Testis (tissue), 5 donors: ENCODE measurements at places on chromosomes 4 and X. TPM values are rescaled to one million over a fixed set of nuclear protein-coding genes. Genes with fewer than 3 reads are reported as not detected.

Gene CFAP99
- 30.5 TPM for total RNA-seq

DNA sequence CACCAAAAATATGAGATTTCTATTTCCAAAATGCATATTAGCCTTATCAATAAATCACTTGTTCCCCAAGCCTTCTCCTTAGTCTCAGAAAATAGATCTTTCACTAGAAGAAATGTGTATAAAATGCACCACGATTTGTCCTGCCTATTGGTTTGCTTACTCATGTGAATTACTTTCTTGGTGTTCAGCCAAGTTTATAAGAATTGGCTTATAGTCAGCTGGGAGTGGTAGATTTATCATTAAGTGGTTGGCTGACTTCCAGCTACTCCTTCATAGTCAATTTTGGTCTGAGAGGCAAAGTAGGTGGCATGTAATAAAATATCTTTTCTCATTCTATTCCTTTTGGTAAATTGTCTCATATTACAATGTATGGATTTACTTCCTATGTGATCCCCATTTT, 1.3 kb downstream of the SULT1E1 start:
- no peak for DNase-seq

DNA sequence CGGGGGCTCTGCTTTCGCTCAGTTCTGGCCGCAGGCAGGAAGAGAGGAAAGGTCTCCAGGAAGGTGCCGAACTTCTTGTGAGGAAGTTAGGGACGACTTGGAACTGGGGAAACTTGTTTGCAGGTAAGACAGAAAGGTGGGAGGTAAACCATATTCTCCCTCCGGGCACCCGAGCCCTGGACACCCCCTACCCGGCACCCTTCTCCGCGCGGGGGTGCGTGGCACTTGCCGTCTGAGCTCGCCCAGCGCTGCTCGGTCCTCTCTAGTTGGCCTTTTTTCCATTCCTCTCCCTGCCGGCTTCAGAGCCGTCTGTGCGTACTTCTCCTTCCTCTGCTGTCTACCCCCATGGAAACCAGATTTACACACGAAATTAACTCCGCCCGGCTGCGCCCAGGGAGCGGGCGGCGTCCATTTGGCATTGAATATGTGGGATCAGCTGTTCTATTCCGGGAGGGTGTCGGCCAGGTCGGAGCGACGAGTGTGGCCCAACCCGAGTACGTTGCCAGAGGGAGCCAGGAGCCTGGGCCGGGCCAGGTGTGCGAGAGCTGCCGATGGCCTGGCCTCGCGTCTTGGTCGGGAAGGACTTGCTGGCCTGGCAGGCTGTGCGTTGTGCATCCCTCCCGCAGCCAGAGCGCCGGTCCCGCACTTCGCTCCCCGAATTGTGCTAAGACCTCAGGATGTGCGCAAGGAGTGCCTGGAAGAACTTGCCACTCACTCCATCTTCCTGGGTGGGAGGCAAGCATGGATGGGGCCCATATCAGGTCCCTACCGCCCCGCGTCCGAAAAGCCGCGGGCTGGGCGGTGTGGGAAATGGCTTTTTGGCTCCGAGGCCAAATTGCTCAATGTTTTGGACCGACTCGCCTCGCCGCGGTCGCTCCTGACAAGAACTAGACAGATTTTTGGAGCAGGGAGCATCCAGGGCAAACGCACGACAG, 1.7 kb downstream of the PDGFRA start:
- DNase-seq = peak; percentile 23

GRCh38 chrX:45711231-45711630, 510.6 kb upstream of the DIPK2B start:
- no peak for DNase-seq

DNA sequence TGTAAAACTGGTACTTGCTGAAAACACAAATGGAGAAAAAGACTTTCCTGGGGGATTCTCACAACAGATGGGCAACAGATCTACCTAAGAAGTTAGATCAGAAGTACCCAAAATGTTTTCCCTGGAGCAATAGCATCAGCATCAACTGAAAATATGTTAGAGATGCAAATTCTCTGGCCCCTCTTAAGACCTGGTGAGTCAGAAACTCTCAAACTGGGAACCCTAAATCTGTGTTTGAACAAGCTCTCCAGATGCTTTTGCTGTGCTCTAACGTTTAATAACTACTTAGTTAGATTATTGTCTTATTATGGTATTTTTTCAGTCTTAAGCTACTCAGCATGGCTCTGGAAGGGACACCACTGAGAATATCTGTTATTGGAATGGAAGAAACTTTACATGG, 55.2 kb upstream of the TRPC3 start:
- DNase-seq = no peak

DNA sequence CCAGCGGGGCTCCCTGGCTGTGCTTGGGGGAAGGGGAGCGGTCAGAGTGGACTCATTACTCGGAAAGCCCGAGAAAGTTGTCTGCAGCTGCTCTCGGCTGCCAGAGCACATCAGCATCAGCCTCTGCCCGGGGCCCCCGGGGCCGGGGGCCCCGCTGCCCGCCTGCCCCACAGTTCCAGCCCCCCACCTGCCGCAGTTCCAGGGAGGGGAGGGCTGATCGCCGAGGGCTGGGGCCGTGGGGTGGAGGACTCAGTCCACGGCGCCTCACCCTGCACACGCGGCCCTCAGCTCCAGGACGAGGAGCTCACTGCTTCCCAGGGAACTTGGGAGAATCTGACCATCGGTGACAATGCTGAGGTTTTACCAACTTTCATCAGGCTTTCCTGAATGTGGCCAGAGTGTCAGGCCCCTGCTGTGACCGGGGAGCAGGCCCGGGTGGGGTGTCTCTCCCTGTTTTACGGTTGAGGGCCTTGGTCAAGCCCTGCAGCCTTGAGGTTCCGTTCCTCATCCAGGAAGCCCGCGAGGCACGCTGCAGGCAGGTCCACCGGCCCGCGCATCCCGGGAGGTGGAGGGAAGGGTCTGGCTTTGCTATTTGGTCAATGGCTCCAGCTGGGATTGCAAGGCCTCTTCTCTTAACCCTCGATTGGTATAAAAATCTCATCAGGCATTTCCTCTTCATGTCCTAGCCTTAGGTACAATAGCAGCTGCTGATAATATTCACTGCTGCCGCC, 57.2 kb downstream of the CPZ start:
- no peak for DNase-seq

Gene MED14
- total RNA-seq = 16.7 TPM

DNA sequence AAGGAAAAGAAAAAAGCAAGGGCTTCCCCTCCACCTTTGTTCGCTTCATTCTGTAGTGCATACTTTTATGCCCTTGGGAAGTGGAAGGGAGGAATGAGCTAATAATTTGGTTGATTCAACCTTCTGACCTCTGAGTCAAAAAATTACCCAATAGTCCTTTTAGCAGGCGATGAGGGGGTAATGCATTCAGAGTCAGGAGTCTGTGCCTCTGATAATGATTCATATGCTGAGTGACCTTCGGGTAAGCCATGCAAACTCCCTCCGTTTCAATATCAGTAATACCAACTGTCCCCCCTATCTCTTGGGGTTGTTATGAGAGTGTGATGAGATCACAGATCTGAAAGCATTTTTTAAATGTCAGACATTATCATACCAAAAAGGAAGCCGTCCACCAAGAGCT, 41.6 kb upstream of the ACSL4 start:
- DNase-seq = no peak

- no peak for DNase-seq
These were observed 37.8 kb downstream of the PCDH10 start for GRCh38 chr4:133186845-133187244.

Gene MAGEA4
- 43.4 TPM for total RNA-seq

GRCh38 chrX:122512561-122513072, 671.5 kb upstream of the GRIA3 start:
- no peak for DNase-seq

Gene CTAG1A
- total RNA-seq = 18.1 TPM

GRCh38 chr4:53541577-53542206, 49.6 kb downstream of the LNX1 start:
- no peak for DNase-seq

Gene NHSL2
- total RNA-seq = 32.5 TPM

DNA sequence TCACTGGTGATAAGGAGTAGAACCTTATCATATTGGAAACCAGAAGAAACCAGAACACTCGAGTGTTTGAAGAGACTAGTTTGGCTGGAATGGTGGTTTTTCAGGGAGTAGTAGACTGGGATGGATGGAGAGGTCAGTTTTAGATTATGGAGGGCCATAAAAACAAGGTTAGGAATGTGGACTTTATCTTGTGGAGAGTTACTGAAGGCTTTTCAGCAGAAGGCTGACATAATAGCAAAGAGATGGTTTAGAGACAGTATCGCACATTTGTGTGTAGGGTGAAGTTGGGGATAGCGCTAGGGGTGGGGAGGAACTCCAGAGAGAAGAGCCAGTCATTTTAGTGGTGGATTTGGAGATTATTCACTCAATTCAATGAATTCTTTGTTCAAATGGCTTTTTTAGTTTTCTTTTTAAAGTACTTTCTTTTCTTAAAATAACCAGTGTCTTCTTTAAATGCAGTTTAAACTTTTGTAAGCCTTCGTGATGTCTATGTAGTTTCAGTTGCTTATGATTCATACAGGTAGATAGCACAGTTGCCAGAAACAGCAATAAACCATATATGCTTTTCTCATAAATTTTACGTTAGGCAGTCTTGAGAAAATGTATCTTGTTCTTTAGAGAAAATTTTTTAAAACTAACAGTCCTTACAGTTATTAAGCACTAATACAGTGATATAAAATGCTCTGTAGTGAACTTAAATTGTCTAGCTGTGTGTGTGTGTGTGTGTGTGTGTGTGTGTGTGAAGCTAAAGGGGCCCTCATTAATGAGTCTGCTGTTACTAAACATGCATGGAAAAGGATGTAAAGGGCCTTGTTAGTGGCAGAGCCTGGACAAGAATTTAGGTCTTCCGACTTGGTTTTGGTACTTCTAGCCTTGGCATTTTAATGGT, 3.8 kb downstream of the ARHGAP10 start:
- DNase-seq = no peak

- DNase-seq = no peak
These were observed 54.6 kb upstream of the GPR78 start for GRCh38 chr4:8525383-8526120.

DNA sequence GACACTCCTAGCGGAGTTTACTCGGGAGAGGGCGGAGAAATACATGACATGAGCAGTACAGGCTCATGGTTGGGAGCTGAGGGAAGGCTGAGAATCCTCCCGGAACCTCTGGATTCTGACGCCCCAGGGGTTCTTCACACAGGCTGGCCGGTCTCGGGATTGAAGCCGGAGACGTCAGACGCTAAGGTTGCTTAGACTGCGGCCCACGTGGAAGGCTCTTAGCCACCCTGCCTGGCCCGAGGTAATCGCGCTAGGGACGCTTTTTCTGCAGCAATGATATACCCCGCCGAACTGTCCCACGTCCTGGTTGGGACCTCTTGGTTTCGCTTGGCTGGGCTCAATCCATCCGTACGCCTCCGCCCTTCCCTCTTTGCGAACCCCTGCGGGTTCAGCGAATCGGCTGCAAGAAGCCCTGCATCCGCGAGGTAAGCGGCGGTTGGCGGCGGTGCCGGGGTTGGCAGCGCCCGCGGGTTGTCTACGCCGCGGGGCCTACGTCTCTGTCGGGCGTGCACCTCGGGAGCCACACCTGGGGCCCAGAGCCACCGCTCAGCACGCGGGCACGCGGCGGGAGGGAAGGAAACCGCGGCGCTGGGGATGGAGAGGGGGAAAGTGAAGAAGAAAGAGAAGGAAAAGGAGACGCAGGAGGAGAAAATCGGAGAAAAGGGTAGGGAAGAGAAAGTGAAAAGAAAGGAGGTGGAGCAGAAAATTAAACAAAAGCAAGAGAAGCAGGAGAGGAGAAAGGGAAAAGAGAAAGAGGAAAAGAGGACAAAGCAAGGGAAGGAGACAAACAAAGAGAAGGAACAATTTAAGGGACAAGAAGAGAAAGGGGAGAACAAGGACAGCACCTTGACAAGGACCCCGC, at the start of gene ARL9:
Gene ARL9 (plus strand): TSS at position 523 of the 862 bp plus-strand sequence. CDS start 72 bp downstream, at position 595.
- peak; percentile 61 for DNase-seq

DNA sequence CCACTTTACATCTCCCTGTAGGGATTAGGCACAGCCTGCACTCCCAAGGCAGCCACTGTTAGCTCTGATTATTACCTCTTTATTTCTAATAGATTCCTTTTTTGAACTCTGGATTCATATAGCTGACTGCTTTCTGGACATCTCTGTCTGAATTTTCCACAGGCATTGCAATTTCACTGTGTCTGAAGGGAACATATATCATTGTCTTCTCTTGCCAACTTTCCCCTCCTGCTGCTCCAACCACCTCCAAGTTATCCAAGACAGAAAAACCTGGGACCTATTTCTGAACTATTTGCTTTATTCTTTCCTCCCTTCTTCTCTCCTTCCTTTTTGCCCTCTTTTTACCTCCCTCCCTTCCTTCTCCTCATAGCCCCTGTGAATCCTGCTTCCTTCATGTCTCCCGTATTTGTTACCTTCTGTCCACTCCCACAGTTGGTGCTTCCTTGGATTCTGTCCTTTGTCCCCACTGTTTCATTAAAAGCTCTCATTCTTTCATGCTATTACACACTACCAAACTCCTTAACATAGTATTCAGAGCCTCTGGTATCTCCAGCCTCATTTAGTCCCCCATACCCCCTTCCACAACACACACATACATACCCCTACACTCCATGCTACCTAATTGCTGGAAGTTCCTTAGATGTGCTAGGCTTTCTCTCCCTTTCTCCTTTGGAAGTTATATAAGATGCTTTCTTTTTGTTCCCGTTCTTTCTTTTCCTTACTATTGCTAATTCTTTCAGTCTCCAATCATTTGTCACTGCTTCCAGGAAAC, 34.7 kb downstream of the FGF2 start:
- no peak for DNase-seq

GRCh38 chr4:185467101-185467500, 4.4 kb downstream of the CCDC110 start:
- no peak for DNase-seq

- no peak for DNase-seq
These were observed 301.0 kb downstream of the KCTD8 start for GRCh38 chr4:44147571-44148075.

GRCh38 chr4:156185514-156186055, 231.9 kb upstream of the CTSO start:
- no peak for DNase-seq

DNA sequence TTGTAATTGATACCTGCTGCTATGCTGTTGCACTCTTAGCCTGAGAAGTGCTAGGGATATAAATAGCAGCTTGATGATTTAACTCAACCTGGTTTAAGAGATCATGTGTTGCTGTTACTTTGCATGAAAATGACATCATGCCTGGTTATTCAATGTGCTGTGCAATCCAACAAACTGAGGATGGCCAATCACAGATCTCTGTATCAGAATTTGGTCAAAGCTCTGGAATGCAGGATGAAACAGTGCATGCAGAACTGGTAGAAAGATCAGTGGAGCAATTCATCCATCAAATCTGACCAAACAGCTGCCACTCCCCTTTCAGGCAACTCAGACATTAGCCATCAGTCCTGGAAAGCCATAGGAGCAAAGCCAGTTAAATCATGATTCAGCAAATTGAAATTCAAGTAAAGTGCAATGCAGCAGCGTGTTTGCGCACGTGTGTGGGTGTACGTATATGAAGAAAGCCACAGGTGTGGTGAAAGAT, 160.3 kb upstream of the RASGEF1B start:
- no peak for DNase-seq
